ENCODE measurements at places on chromosomes 5 and 9. TPM values are rescaled to one million over a fixed set of nuclear protein-coding genes. Genes with fewer than 3 reads are reported as not detected.

The SPINK7 gene
- total RNA-seq: not detected

DNA sequence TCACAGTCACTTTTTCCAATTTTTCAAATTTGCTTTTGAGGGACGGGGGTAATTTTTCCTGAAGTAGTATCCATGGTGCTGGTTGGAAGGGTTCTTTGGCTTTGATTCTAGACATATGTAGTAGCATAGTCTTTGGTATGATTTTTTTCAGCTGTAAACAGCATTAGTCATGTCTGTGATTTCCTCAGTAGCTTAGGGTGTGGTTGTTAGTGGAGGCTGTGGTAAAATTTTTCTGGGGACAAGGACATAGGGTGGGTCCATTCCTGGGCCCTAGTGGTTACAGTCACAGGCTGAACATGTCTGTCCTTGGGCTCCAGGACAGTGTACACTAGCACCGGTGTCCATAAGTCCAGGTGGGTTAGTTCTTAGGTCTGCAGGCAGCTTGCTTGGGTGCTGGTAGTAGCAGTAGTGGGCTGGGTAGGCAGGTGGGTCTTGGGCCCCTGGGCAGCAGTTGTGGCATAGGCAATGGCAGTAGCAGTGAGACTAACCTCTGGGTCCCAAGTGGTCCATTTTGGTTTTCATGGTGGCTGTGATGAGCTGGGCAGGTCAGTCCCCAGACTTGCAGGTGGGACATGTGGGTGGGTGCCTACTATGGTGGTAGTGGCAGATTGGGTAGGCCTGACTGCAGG, 100.0 kb upstream of the CXCL14 start:
- no peak for DNase-seq

The CER1 gene
- not detected for total RNA-seq

DNA sequence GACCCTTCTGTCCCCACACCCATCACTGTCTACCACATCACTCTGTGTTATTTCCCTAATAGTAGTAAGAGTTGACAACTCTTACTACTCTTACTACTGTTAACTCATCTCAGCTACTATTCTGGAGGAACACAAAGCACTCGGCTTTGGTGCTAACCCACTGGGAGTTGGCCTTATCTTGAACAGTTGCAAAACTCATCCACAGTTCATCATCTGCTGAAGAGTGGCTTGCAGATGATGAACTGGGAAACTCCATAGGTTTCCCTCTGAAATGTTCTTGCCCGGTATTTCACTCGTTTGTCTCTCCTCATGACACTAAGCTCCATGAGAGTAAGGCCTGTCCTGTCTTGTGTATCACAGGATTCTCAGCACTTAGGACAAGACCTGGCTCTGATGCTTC, 221.4 kb downstream of the NR3C1 start:
- no peak for DNase-seq

GRCh38 chr5:126438267-126438666, 15.1 kb downstream of the GRAMD2B start:
- DNase-seq: peak; percentile 42

The RAI14 gene
- total RNA-seq: 3.9 TPM

- DNase-seq: no peak
These were observed 98.0 kb downstream of the ENC1 start for GRCh38 chr5:74542482-74542881.

GRCh38 chr5:98768160-98768959, 5.1 kb upstream of the RGMB start:
- DNase-seq: peak; percentile 52

- DNase-seq: no peak
These were observed 128.4 kb upstream of the TRPM3 start for GRCh38 chr9:71249729-71250317.

The NUTM2G gene
- not detected for total RNA-seq

DNA sequence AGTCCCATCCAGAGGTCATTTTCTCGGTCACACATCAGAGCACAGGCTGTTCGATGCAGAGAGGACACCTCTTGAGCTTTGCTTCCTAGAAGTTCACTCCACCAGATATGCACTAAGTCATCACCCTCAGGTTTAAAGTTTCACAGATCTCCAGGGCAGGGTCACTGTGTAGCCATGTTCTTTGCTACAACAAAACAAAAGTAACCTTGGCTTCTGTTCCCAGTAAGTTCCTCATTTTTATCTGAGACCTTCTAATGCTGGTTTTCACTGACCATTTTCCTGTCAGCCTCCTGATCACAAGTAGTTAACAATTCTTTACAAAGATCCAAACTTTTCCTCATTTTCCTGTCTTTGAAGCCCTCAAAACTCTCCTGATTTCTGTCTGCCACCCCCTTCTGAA, 97.5 kb upstream of the CTSV start:
- no peak for DNase-seq

The PCDHB12 gene
- total RNA-seq: not detected

The PRSS3 gene
- not detected for total RNA-seq

DNA sequence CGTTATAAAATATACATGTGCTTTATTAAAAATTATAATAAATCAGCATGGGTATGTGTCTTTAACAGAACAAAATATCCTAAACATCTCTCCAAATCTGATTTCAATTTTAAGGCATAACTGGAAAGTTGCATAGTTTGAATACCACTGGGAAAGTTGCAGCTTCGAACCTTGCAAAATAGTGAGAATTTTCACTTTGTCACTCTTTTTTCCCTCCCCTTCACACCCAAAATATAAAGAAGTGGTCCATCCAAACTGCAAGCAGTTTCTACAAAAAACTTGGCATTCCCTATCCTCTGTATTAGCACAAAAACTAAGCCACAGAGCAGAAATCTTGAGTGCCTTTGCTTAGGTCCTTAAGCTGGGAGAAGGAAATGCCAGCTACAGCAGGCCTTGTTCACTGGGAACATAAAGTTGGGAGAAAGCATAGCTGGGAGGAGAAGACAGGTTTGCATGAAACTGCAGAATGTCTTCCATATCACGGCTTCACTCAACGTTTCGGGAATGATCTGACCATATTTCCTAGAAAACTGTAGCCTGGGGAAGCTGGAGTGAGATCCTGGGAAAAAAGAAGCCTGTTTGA, 400.3 kb downstream of the EBF1 start:
- DNase-seq: no peak

The SPATA31A3 gene
- total RNA-seq: not detected

DNA sequence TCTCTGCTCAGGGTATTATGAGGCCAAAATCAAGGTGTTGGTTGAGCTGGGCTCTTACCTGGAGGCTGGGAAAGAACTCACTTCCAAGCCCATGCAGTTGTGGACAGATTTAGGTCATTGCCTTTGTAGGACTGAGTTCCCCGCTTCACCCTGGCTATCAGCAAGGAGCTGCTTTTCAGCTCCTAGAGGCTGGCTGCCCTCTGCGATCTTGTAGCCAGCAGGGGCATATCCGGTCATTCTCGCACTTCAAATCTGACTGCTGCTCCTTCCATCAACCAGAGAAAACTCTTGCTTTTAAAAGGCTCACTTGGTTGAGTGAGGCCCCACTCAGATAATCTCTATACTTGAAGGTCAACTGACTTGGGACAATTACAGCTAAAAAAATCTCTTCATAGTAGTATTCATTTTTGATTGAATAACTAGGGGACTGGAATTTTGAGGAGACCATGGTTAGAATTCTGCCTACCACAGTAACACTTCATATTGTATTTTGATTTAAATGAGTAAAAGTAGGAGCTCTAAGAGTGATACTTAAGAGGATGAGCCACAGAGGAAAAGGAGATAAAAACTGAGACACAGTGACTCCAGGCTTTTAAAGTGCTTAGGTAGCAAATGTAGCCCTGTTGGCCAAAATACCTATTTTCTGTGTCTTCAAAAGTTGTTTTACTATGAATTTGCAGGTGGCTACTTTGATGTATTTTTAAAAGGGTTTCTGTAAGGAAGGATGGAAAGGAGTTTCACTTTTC, 137.4 kb downstream of the CD180 start:
- DNase-seq: no peak

All from activated CD4-positive, alpha-beta memory T cell treated with anti-CD3 and anti-CD28 coated beads for 36 hours (primary cell).